ENCODE measurements at places on chromosomes 2 and 18.

DNA sequence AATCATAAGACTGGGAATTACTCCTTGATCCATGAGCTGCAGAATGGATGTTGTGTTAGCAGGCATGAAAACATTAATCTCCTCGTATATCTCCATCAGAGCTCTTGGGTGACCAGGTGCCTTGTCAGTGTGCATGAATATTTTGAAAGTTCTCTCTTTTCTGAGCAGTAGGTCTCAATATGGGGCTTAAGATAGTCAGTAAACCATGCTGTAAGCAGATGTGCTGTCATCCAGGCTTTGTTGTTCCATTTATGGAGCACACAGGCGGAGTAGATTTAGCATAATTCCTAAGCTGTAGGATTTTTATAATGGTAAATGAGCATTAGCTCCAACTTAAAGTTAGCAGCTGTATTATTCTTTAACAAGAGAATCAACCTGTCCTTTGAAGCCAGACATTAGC is 160.3 kb downstream of the MYO1B start:
- no peak for DNase-seq

DNA sequence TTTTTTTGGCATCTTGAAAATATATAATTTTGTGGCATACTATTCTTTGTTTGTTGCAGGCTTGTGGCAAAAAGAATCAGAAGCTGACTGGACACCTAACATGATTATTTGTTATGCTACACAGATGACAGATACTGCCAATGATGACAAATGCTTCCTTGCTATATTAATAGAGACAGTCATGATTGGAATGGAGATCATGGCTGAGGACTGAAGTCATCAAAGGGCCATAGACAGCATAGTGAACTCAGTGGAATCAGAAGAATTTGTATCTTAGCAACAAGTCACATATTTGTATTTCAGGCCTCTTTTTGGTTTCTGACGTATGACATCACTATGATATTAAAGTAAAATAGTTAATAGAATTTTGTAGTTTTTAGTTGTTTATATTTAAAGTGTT is 1003.8 kb upstream of the DDX18 start:
- no peak for DNase-seq

GRCh38 chr2:134453973-134454372 is 200.1 kb downstream of the MGAT5 start:
- no peak for DNase-seq

DNA sequence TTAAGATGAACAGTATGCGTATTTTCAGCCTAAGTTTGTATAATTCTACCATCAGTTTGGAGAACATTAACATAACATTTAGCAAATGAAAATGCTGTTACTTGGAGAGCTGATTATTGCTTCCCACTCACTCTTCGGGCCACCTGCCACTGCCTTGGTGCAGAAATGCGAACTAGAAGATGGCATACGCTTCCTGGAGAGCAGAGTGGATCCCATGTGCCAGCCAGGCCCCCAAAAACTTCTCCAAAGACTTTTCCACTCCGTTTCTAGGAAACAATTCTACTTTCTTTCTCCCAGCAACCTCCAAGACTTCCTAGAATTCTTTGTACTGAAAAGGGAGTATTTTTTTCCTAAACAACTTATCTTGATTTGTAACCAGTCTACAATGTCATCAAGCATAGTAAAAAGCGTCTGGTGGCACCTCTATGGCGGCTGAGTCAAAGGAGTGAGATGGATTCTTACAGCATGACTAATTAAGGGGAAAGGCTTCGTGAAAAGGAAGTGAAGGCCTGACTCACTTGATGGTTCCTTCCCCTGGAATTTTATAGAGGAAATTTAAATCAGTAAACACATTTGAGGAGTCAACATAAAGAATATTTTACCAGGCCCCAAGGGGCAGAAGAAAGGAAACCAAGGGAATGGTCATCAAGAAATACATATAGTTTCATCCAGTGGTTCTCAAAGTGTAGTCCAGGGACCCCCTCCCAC is 36.6 kb downstream of the FEZ2 start:
- no peak for DNase-seq

DNA sequence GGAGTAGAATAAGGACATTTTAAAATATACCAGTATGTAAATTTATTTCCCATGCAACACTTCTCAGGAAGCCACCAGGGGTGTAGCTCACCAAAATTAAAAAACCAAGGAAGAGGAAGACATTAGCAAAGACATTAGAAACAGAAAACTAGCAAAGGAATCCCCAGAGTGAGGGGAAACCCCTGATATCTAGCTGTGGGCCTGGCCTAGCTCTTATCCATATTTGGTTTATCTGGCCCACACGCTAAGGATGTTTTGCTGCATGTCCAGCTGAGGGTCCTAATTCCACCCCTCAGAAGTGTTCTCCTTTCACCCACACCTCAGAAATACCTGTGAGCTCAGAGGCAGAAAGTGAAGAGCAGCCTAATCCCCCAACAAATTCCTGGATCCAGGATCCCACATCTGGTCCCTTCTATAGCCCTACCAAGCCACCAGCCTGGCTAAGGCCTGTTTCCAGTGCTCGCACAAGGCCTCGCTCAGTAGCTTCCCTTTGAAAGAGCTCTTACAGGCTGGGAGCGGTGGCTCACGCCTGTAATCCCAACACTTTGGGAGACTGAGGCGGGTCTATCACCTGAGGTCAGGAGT is 17.4 kb downstream of the OSBPL1A start:
- no peak for DNase-seq

GRCh38 chr2:68548396-68548795 is 81.0 kb downstream of the APLF start:
- no peak for DNase-seq

- DNase-seq = no peak
These were observed 199.9 kb downstream of the BCL2 start for GRCh38 chr18:63119647-63120046.

GRCh38 chr18:31079973-31080372 is 22.2 kb downstream of the DSC2 start:
- DNase-seq = no peak

DNA sequence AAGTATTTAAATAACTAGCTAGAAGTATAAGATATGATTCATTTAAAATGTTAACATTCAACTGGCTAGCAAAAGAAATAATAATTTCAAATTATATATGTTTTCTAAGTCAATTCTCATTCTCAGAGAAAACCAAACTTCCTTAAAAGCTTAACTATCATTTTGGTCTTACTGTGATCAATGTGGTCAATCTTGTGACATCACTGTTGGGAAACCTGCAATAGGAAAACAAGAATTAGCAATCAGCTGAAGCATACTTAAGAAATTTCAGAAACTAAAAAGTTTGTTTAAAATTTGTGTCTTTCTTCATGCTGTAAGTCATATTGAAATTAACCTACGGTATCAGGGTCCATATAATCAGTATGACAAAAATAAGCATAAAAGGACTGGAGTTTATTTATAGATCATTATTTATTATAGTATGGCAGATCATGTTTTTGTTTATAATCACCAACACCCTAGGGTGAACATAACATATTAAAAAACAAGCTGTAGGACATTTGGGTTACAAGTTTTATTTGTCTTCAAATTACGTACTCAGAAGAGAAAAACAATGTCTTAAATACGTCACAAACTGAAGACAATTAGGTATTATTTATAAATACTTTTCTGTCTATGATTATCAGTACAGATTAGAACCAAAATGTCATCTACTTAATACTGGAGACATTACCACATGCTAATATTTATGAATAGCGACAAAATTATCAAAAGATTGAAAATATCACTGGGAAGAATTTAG is 60.5 kb downstream of the BAZ2B start:
- DNase-seq = no peak

GRCh38 chr2:143581134-143581533 is 451.9 kb downstream of the ARHGAP15 start:
- no peak for DNase-seq

- no peak for DNase-seq
These were observed 934.8 kb upstream of the DDX18 start for GRCh38 chr2:116879650-116880160.
